ENCODE measurements at places on chromosomes 13 and 19.

- DNase-seq = no peak
Measured at GRCh38 chr13:60986301-60986700, 429.3 kb downstream of the PCDH20 start.

DNA sequence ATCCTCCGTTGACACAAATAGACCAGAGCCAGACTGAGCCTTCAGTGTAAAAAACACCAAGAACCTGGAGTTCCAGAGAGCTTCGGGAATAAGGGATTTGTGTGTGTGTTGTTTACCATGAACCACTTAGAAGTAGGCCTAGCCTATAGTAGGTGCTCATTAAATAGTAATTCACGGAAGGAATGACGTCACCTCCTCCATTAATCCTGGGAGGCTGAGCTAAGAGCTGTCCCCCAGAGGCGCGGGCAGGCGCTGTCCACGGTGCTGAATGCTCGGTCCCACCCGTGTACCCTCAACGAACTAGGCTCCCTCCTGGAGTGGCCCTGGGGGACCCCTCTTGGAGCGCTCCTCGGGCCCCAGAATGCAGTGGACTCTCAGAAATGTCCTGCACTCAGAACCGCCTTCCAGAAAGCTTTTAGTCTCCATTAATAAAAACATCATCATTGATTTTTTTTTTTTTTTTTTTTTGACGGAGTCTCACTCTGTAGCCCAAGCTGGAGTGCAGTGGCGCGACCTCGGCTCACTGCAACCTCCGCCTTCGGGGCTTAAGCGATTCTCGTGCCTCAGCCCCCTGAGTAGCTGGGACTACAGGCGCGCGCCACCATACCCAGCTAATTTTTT is 6.5 kb downstream of the UNC13A start:
- no peak for DNase-seq

DNA sequence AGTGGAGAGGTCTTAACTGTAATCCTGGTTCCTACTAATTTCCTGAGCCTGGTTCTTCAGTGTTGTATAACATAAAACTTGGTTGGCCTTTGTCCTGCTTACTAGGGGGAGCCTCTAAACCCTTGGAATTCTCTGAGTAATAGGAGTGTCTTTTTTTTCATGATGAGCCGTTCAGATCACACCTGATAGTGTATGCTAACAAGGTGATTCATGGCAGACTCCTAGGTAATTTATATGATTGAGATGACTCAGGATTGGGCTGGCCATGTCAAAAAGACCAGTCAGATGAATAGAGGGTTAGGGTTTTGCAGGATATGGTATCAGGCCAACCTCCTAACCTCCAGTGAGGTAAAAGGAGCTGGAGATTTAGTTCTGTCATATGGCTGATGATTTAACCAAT is 135.8 kb upstream of the KLF12 start:
- DNase-seq = no peak

DNA sequence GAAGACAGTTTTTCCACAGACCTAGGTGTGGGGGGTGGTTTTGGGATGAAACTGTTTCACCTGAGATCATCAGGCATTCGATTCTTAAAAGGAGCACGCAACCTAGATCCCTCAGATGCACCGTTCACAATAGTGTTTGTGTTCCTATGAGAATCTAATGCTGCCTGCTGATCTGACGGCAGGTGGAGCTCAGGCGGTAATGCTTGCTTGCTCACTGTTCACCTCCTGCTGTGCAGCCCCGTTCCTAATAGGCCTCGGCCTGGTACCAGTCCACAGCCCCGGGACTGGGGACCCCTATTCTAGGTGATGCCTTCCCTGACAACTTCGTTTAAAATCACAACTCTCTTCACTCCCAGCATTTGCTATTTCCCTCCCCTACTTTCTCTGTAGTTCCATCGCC is 149.6 kb downstream of the IER2 start:
- DNase-seq = no peak

- no peak for DNase-seq
Measured at GRCh38 chr13:114279758-114280355, 1.5 kb upstream of the UPF3A start.

- DNase-seq = peak; percentile 48
Measured at GRCh38 chr19:19034204-19034624, 811 bp downstream of the ARMC6 start.

DNA sequence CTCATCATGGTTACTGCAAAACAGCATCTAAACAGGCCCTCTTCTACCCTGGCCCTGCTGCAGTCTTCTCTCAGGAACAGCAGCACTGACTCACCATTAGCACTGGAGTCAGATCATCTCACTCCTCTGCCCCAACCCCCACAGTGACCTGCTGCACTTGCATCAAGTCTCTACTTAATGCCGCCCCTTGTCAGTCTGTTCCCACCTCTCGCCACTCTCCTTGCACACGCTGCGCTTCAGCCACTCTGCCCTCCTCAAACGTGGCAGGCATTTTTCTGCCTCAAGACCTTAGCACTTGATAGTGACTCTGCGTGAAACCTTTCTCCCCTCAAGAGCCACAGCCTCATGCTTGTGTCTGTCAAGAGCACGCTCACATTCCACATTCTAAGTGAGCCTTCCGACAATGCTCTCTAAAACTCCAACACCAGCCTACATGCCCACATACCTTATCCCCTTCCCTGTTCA is 22.1 kb downstream of the MIPEP start:
- no peak for DNase-seq

DNA sequence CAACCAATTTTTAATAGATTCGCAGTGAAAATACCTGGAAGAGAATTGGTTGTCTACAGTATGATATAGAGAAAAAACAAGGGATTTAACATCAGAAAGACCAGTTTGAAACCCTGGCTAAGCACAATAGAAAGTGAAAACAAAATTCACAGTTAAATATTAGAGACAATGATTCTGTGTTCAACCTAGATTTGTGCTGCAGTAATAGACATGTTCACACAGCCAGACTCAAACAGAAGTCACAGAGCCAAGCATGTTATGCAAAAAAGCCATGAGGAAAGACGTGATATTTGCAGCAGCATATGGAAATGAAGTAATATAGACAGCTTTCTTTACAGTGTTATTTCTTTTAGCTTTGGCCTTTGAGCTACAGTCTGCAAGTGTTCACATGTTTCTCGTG is 48.1 kb downstream of the SCEL start:
- no peak for DNase-seq

DNA sequence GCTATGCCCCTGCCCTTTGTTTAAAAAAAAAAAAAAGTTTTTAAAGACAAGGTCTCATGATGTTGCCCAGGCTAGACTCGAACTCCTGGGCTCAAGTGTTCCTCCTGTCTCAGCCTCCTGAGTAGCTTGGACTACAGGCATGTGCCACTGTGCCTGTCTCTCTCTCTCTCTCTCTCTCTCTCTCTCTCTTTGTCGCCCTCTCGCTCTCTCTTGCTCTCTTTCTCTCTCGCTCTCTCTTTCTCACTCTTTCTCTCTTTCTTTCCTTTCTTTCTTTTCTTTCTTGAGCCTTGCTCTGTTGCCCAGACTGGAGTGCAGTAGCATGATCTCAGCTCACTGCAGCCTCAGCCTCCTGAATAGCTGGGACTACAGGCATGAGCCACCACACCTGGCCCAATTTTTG is 7.5 kb downstream of the COX6B1 start:
- DNase-seq = no peak

- no peak for DNase-seq
Measured at GRCh38 chr19:24071078-24071477, 15.9 kb upstream of the ZNF254 start.

DNA sequence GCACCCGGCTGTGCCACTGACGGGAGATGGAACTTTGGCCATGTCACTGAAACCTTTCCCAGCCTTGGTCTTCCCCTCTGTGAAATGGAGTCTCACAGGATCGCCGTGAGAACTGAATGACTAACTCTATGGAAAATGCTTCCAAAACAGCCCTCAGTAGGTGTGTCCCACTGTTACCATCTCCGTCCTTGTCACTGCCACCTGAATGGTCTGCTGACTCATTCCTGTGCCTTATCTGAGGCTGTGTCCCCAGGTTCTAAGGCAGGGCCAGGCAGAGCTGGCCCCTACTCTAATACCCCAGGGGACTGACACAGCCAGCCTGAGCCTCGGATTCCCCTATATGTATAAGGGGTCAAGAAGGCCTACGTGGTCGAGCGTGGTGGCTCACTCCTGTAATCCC is 4.5 kb downstream of the CDC37 start:
- DNase-seq = no peak

- no peak for DNase-seq
Measured at GRCh38 chr19:29690842-29691241, 24.2 kb downstream of the C19orf12 start.

GRCh38 chr19:14722127-14722526 is 32.3 kb downstream of the ZNF333 start:
- DNase-seq = no peak

DNA sequence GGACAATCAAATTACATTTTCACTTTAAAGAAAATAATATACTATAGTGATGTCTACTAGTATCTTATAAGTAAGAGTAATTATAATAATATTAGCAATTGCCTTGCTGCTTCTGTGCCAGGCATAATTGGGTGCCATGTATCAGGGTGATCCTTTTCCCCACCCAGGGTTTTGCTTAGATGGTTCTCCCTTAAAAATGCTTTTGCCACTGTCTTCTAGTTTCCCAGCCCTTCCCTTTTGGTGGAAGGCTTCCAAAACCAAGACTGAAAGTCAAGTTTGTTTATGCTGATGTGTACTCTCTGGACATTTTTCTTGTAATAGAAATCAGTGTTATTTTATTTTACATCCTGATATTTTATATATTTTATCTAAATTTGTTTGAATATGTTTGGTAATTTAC is 77.8 kb downstream of the ITGBL1 start:
- DNase-seq = no peak

DNA sequence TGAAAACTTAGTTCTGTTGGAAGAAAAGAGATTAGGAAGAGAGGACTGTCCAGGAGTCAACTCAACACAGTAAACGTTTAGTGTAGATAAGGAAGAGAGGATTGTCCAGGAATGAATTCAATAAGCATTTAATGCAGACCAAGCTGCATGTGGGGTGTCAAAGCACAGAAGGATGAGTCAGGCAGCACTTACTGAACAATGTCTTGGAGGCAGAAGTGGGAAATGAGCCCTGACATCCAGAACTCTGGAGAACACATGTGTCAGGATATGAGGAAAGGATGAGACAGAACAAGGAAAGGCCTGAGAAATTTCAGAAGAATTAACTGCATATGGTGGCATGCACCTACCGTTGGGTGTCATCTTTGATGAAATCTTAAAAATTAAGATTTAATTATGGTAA is 429.2 kb upstream of the HTR2A start:
- DNase-seq = no peak

DNA sequence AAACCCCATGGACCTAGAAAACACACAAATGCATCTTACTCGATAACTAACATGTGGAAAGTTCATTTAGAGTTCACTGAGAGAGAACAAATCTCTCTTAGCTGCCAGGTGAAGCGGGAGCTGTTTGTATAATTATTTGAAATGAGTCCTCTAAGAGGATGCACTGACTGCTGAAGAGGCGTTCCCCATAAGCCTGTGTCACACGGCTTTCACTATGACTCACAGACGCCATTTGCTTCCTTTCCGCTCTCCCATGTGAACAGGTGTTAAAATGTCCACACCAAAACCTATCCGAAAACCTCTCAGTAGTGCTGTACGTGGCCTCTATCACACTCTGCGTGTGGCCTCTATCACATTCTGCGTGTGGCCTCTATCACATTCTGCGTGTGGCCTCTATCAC is 101.8 kb downstream of the SOX1 start:
- no peak for DNase-seq

DNA sequence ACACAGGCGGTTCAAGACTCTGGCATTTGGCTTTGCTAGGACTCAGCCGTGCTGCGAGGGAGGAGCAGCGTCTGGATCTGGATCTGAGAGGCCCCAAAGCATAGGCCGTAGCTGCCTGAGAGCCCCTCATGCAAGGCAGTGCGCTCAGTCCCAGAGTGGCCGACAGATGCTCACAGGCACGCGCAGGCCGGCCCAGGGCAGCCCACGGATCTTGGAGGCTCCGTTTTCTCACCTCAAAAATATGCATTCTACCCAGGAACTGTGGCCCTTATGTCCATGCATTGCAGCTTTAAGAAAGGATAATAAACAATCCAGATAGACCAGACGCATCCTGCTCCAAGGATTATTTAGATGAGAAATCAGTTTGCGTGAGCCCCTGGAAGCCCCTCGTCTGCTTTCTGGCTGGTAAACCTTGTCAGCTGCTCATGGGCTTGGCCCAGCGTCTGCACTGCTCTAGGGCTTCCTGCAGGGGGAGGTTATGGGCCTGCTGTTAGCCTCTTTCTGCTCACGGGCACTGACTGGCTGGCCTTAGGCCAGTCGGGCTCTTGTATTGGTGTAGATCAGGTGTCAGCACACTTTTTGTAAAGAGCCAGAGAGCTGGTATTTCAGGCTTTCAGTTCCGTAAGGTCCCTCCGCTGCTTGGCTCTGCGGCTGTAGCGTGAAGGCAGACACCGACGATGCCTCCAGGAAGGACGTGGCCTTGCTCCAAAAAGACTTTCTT is 24.2 kb downstream of the TEX29 start:
- DNase-seq = no peak

GRCh38 chr13:45882626-45883025 is 31.1 kb upstream of the SIAH3 start:
- DNase-seq = no peak

DNA sequence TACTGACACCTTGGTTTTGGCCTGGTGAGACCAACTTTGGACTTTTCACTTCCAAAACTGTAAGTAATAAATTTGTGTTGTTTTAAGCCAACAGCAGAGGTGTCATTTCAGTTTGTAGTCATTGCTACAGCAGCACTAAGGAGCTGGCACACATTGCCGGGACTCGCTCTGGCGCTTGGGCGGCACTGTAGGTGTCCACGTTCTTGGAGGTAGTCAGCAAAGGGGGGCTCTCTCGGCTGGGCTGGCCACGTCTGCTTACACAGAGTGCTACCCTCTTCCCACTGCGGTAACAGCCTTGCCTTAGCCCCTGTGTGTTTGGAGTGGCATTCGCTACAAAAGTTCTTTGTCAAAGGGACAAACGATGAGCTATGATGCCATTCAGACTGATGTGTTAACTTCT is 44.7 kb downstream of the HTR2A start:
- no peak for DNase-seq

DNA sequence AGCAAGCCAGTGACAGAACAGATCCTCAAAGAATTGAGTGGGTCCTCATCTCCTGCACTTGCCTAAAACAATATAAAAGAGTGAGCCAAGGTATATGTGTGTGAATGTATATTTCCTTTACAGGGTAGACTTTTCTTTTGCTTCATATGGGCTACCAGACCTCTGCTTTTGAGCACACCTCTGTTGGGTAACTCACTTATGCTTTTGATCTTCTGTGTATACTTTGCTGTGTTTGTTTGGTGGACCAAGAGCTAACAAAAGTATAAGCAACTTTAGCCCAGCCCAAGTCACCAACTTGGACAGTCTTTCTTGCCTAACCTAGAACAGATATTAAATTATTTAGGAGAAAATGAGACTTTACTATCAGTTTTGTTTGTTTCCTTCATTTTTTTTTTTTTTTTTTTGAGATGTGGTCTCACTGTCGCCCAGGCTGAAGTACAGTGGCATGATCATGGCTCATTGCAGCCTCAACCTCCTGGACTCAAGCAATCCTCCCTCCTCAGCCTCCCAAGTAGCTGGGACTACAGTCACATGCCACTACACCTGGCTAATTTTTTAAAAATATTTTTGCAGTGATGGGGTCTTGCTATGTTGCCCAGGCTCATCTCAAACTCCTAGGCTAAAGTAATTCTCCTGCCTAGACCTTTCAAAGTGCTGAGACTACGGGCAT is 513.1 kb downstream of the DCT start:
- no peak for DNase-seq
